ENCODE measurements at places on chromosomes 3 and 15.

- DNase-seq: no peak
Observed at GRCh38 chr3:31858439-31858838, 122.6 kb downstream of the OSBPL10 start.

DNA sequence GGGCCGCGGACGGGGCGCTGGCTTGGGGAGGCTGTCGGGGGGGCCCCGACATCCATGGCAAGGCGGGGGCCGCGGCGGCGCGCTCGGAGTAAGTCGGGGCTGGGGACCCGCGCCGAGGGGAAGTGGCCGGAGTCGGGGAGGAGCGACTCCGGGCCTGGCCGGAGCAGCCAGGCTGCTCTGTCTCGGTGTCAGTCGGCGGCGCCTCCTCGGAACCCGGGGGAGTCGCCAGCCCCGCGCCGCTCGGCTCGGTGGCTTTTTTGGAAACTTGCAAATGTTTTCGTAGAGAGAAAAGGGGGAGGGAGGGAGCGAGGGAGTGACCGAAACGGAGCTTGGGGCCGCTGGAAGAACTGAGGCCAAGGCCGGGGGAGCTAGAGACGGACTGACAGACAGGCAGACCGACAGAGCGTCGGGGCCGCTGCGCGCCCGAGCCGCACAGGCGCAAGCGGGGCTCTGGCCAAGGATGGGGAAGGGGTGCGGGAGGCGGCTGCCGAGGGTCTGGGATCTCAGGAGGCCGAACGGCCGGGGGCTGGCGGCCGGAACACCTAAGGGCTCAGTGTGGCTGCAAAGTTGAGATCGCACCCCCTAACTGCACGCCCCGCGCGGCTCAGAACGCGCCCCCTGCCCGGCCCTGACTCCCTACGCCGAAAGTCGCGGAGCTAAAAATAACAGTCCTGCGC lies 5.0 kb downstream of the PTH1R start:
- DNase-seq: no peak

DNA sequence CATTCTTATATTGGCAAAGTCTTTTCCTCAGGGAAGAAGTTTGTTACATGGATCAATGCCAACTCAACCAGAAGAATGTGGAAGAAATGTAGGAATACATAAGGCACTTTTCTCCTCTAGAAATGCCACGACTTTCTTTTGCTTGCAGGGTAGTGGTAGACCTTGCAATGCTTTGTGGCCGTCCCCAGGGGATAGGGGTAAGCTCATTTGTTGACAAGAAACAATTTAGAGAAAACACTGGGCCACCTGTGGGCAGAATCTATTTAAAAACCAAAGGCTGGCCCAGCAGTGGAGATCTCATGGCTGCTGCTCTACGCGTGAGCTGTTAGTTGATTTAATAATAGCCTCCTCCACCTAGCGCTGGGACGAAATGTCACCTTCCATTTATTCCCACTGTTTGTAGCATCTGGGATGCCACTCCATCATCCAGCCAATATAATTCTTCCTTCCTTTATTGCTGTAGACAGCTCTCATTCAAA lies 64.6 kb upstream of the PFN2 start:
- no peak for DNase-seq

DNA sequence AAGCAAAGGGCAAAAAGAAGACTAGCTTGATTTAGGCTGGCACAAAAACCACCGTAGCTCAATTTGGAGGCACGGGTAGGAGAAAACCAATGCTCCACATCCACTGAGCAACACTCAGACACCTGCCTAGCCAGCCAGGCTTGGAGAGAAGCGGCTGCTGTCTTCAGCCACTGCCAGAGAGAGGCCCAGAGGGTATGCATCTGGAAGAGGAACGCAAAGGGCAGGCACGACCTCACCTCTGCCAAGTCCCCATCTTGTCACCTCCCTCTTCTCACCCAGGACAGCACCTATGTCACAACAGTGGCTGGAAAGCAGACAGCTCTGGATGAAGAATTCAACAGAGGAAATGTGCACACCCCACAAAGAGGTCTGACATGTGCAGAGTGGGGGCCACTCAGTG lies 93.5 kb downstream of the ADAMTS17 start:
- no peak for DNase-seq

DNA sequence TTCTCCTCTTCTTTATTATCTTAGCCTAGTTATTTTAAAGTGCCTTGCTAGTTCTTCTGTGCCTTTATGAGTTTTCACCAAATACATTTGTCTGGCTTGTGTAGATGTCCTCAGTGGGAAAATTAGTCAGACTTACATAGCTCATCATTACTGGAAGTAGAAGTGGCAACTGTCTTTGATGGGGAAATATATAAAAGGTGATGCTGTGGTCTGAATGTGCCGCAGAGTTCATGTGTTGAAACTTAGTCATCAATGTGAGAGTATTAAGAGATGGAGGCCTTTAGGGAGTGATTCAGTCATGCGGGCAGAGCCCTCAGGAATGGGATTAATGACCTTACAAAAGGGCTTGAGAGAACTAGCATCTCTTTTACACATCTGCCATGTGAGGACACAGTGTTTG lies 6.4 kb upstream of the ERICH6 start:
- DNase-seq: no peak

DNA sequence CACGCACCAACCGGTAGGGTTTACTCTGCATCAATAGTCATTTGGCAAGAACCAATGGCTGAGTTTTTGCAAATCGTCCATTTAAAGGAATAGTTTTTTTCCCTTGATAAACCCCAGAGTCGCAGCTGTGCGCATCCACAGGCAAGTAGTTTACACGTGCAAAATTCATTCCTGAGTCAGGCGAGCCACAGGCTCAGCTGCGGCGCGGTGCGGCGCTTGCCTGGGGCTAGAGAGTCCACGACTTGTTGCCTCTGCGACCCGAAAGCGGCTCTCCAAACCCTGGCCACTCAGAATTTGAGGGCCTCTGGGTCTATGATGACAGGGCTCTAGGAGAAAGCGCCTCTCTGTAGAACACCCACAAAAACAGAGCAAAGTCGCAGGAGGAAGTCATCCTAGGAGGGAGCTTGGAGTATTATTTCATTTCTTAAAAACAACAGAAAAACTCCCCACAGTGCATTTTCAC lies 36.7 kb downstream of the ZIC4 start:
- DNase-seq: no peak

- DNase-seq: no peak
Observed at GRCh38 chr15:28915041-28915810, 29.5 kb downstream of the APBA2 start.

- no peak for DNase-seq
Observed at GRCh38 chr3:13896473-13897154, 16.7 kb upstream of the WNT7A start.

DNA sequence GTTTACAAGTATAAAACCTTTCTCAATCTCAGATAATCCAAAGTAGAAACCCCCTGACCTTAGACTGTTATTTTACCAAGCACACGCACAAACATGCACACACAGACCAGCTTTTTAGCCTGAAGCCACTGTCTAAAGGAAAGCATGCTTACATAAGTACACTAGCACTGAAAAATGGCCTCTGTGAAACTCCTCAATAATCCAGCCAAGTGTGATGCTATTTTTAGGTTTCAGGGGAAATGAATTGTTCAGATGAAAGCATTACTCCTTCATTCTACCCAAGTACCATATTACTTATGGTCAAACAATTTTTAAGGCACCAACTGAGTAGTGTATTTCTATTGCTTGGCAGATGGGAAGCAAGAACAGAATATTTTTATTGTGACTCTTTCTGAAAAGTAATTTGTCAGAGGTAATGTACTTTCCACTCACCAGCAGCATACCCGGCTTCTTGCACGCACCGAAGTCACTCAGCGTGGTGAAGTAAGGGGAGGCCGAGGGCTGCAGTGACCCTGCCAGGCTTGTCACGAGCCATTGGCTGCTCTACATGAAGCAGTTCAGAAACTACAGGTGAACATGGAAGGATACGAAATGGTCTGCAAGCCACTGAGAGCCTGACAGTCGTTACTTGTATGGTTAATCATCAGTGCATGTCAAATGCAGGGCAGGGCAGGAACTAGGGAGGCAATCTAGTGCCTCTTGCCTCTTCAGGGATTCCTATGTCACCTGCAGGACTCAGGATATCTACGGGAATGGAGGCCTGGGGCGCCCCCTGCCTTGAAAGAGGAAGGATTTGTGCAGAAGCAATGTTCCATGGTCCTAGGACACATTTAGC lies 106.7 kb downstream of the GABRB3 start:
- DNase-seq: no peak

- DNase-seq: no peak
Observed at GRCh38 chr3:85864896-85865295, 906.1 kb downstream of the CADM2 start.

GRCh38 chr15:44971036-44971435 lies 14.5 kb downstream of the TERB2 start:
- DNase-seq: no peak

- no peak for DNase-seq
Observed at GRCh38 chr3:190680691-190681090, 166.8 kb downstream of the IL1RAP start.

GRCh38 chr3:45623846-45624245 lies 29.3 kb downstream of the LIMD1 start:
- no peak for DNase-seq

- no peak for DNase-seq
Observed at GRCh38 chr3:171462224-171462623, 2.0 kb upstream of the TNIK start.

DNA sequence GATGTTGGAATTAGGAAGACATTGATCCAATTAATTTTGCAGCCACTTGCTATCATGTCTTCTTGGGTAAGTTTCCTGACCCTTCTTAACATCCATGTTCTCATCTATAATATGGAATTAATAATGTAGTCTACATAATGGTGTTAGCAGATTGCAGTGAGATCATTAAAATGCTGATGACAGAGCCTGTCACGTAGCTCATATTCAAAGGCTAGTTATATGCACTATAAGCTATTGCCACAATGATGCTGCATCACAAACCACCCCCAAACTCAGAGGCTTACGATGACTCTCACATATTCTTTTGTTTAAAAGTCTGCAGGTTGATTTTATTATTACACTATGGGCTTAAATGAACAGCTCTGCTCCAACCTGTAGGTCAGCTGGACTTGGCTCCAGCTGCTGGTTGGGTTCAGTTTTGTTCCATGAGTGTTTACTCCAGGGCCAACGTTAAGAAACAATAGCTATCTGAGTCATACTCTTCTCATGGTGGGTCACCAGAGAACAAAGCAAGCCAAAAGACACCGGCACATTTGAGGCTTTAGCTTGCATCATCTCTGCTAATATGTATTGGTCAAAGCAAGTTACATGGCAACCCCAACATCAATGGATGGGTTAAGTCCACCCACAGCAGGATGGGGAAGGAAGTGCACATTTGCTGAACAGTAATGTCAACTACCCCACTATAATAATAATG lies 250.0 kb upstream of the SLCO3A1 start:
- no peak for DNase-seq

DNA sequence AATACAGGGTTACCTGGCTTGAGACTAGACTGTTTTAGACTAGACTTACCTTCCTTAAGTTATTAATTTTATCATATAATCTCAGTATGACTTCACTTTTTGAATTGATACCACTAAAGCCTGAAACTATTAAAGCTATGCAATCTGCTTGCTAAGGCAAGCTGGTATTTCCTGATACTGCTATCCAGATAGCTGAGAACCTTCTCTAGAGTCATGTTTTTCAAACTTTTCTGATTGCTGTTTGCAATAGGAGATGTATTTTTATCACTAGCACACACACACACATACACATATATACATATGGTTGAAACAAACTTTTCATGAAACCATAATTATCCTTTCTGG lies 9.3 kb upstream of the MAGI1 start:
- DNase-seq: no peak

GRCh38 chr15:53872410-53872809 lies 105.8 kb upstream of the UNC13C start:
- DNase-seq: no peak

DNA sequence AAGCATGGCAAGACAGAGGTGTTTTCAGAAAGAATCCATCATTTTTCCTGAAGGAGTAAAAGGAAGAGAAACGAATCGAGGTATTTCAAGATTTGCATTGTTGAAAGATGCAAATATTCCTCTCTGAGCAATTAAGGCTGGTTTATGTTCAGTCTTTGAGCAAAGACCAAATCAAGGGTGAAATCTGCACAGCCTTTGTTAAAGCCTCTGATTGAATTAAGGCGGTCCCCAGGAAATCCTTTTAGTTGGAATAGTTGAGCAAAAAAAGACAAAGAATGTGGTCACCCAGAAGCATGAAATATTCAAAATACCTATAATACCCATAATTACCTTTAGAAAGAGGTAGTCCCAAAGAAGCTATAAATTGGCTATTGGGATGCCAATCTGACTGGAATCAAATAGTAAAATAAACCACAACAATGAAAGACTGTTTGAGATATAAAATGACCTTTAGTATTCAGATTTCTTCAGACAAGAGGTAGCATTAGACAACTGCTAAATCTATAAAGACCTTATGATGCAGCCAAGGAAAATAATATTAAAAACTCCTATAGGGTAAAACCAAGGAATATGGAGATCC lies 1218.1 kb downstream of the ROBO2 start:
- no peak for DNase-seq

DNA sequence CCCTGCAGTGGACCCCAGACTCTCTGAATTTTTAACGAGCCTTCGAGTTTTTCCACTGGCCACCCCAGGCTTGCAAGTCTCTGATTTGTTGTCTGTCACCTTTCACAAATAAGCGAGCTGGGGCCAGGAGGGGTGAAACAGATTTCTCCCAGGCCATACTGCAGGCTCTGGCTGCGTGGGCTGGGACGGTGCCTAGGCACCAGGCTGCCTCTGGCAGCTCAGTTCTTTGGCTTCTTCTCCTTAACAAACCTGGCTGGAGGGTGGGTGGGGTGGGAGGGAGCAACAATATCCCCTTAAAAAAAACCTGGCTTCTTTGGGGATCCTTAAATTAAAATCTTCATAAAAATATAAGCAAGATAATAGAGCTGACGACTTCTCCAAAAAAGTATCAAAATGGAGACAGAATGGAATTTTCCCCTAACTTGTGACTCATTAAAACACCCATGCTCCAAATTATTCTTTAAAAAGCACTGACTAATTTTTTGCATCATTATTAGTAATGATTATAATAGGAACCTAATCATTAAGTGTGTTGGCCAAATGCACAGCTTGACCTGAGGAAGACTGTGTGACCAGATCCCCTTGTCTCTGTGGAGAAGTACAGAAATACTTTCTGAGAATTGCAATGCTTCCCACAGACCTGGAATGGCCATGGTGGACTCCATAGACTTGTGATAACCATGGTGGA lies 84.1 kb downstream of the SNRK start:
- DNase-seq: no peak

GRCh38 chr3:150300388-150300787 lies 107.7 kb upstream of the TSC22D2 start:
- no peak for DNase-seq

DNA sequence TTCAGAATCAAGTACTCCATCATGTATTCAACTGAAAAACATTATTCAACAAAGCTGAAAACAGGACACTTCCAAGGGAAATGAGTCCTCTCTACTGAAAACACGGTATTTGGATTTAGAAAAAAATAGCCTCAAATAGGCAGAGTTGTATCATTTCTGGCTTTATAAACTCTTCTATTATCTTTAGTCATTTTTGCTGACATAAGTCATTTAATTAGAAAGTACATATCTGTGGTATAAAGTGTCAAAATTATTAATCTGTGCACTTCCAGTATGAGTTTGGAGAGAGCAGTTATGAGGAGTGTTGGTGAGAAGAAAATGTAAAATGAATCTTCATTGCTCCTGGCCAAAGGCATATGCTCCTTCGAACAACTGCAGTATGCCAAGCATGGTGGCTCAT lies 59.3 kb downstream of the INO80 start:
- no peak for DNase-seq

GRCh38 chr3:51669241-51670052 lies 1.6 kb upstream of the TEX264 start:
- DNase-seq: peak; percentile 73

All from stimulated activated CD8-positive, alpha-beta memory T cell treated with anti-CD3 and anti-CD28 coated beads, Interleukin-4, amount 100 ng/mL, for 24 hours (primary cell).